Germinal center (tissue), 1 donor: ENCODE measurements at places on chromosomes 11 and 22.

- DNase-seq, result peak; percentile 77
Observed at GRCh38 chr22:20979243-20979809, 2.8 kb upstream of the LZTR1 start.

GRCh38 chr11:64237484-64237951 is 3.1 kb downstream of the VEGFB start:
- no peak for DNase-seq

GRCh38 chr22:29817724-29818123 is 20.4 kb downstream of the ASCC2 start:
- no peak for DNase-seq

DNA sequence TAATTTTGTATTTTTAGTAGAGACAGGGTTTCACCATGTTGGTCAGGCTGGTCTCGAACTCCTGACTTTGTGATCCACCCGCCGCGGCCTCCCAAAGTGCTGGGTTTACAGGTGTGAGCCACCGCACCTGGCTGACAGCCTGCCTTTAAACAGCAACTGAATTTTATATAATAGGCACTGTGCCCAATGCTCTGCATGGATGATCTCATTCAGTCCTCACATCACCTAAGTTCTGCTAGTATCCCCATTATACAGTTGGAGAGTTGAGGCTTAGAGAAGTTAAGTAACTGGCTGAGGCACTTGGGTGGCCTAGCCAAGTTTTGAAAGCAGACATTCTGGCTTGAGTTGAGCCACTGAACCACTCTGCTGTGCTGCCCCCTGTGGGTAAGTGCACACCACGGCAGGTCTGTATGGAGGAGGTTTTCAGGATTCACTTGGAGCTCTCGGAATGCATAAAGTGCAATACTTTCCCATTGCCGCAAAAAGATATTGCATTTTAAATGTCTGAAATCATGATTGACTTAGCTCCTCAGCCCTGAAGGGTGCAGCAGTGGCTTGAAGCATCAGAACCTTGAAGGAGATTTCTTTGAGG is 112.4 kb downstream of the LDLRAD3 start:
- DNase-seq, result no peak

- DNase-seq, result no peak
Observed at GRCh38 chr11:763073-763463, 14.2 kb downstream of the GATD1 start.

- no peak for DNase-seq
Observed at GRCh38 chr11:9797300-9797699, 133.4 kb downstream of the SWAP70 start.

DNA sequence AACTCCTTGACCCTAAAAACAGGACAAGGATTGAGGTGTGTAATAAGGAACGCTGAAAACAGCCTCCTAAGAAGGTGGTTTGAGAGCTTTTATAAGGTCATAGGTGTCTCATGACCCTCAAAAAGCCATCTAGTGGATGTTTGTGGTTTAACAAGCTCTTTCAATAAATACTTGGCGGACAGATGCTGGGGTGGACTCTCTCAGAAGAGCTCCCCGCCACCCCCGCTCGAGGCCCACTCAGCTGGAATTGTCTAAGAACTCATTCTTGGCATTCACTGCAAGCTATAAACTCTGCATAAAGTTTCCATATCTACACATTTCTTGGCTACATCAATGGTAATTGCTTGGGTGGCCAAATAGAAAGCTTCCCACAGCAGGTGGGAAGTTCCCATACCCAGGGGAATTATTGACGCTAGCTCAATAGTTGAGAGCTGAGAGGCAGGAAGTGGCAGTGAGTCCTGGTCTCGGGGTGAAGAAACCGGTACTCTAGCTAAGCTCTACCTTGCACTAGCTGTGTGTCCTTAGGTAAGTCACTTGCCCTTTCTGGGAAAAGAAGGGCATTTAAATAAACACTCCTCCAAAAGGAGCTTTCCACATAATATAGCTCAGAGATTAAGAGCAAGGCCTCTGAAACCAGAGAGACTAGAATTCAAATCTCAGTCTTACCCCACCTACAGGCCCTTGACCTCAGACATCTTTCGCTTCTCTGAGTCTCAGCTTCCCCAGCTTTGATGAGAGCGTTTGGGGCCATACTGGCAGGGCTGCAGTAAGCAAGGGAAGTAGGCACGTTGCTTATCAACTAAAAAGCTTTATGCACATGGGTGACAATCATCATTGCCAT is 6.4 kb downstream of the MS4A15 start:
- peak; percentile 66 for DNase-seq
